ENCODE measurements at places on chromosomes 1 and 21.
A peak's percentile ranks its signal among the peaks of the same experiment; 100 is the strongest.

DNA sequence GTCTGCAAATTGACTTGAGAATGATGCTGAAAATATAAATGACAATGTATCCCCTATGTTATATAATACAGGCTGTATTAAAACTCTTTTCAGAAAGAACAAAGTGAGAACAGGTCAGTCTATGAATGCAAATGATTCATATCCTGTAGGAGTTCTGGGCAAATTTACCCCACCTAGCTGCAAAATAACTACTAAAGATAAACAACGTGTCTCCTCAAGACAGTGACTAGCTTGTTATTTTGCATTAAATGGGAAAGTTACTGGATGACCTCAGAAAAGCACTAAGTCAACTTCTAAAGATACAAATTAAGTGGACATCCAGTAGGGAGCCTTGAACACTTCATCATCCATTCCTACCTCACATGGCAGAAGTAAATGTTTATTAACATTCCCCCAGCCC is 11.1 kb downstream of the RNF19B start:
- DNase-seq: no peak

DNA sequence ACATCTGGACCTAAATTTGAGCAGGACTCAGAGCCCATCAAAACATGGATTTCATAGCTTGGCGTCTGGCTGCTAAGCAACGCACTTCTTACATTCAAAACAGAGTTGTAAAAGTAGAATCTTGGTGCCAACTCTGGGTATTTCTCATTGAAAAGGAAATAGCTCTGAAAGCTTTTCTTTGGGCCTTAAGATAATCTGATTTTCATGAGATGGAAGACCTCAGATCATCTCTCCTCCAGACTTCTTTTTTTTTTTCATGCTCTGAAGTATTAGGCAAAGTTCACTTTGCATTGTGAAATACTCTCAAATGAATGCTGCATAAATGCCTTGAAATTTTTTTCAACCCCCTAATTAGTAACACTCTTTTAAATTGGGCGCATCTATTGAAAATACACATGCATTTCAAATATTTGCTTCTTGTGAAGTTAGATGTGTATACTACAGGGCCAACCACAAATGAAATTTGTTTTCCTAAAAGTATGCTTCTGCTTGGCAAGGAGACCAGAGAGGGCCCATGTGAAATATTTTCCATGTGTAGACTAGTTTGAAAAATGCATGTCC is 4.2 kb downstream of the ADAMTS5 start:
- DNase-seq: no peak

- no peak for DNase-seq
These were observed 91.7 kb upstream of the GNG4 start for GRCh38 chr1:235741294-235741693.

DNA sequence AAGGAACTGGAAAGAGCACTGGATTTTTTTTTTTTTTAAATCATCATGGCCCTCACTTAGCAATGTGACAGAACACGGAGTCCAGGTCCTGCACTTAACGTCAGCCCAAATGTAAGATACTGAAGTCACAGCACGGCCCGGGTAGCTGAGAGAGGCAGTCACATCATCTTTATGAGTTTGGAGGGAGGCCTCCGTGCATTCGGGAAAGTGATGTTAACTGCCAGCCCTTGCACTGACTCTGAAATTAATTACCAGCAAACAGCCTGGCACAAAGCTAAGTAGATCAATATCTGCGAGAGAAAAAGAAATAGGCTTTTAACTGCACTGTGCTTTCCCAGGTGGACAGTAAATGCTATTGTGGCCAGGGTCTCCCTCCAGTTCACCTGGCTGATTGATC is 109.5 kb upstream of the ADAR start:
- no peak for DNase-seq

DNA sequence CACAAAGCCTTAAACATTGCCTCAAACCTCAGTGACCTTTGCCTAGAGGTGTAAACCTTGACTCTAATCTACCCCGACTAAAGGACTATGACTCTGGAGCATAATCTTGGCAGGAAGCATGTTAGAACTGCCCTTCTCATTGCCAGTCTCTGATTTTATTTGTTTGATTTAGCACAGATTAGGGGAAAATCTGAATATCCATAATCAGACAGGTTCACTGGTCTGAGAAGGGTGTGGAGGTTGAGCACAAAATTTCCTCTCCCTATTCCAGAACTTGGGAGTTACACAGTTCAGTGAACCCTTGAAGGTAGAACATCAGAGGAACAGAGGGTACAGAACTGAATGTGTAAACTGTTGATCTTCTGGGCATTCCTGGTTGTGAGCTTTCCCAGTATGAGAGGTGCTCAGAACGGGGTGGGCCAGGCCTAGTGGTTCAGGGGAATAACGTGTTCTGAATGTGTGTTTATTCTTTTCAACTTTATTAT is 8.3 kb upstream of the PSMB4 start:
- no peak for DNase-seq

- no peak for DNase-seq
These were observed 116.4 kb upstream of the HOOK1 start for GRCh38 chr1:59698386-59698785.

- DNase-seq: no peak
These were observed 4.8 kb upstream of the MMEL1 start for GRCh38 chr1:2637442-2638145.

DNA sequence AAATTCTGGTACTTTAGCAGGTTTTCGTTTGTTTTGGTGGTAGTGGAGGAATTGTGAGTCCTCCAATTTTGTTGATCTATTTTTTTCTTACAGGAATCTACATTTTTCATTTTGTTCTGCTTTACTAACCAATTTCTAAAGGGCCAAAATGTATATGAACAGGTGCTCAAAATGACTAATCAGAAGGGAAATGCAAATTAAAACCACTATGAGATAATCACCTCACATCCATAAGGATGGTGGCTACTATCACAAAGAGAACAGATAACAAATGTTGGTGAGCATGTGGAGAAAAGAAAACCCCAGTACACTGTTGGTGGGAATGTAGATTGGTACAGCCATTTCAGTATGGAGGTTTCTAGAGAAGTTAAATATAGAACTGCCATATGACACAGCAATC is 134.2 kb downstream of the LMO4 start:
- no peak for DNase-seq

GRCh38 chr1:109214695-109215623 is 1.2 kb downstream of the SARS1 start:
- DNase-seq: peak; percentile 25

DNA sequence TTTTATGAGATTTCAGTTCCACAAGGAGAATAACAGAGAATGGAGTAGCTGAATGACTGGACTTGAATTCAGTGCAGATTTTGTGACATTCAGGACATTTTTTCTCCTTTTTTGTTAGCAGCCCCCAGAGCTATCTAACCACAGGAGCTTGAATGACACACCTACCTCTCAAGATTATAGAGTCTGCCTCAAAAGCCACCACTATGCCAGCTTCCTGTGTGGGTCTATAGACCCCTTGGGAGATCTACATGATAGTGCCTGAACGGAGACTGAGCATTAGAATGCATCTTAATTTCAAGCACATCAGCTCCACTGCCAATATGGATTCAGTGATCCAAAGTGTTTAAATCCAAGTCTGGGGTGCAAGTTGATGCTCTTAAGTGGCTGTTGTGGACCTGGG is 74.4 kb upstream of the ZNF648 start:
- no peak for DNase-seq

DNA sequence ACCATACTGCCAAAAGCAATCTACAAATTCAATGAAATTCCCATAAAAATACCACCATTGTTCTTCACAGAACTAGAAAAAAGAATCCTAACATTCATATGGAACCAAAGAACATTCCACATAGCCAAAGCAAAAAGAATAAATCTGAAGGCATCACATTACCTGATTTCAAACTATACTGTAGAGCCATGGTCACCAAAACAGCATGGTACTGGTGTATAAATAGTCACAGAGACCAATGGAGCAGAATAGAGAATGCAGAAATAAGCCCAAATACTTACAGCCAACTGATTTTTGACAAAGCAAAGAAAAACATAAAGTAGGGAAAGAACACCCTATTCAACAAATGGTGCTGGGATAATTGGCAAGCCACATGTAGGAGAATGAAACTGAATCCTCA is 6.2 kb upstream of the DEPDC1 start:
- no peak for DNase-seq

DNA sequence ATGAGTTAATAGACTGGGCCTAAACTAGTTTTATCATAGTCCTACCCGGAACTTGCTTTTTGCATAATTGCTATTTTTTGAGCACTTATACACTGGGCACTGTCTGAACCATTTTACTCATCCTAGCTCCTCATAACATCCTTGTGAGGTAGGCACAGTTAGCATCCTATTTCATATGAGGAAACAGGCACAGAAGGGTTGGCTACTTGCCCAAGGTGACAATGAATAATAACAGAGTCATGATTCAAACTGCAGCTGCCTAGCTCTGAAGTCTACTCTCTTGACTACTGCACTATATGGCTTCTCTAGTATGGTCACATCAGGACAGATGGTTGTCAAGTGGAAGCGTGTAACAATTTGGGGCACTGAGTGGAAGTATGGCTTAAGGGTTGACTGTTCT is 18.2 kb upstream of the RC3H1 start:
- no peak for DNase-seq

- no peak for DNase-seq
These were observed 130.6 kb downstream of the MRPS6 start for GRCh38 chr21:34203851-34204420.

GRCh38 chr1:26734501-26735058 is 38.8 kb downstream of the ARID1A start:
- DNase-seq: no peak

- no peak for DNase-seq
These were observed 22.6 kb upstream of the KCNQ4 start for GRCh38 chr1:40760984-40761383.
